ENCODE measurements at places on chromosomes 4 and X.

DNA sequence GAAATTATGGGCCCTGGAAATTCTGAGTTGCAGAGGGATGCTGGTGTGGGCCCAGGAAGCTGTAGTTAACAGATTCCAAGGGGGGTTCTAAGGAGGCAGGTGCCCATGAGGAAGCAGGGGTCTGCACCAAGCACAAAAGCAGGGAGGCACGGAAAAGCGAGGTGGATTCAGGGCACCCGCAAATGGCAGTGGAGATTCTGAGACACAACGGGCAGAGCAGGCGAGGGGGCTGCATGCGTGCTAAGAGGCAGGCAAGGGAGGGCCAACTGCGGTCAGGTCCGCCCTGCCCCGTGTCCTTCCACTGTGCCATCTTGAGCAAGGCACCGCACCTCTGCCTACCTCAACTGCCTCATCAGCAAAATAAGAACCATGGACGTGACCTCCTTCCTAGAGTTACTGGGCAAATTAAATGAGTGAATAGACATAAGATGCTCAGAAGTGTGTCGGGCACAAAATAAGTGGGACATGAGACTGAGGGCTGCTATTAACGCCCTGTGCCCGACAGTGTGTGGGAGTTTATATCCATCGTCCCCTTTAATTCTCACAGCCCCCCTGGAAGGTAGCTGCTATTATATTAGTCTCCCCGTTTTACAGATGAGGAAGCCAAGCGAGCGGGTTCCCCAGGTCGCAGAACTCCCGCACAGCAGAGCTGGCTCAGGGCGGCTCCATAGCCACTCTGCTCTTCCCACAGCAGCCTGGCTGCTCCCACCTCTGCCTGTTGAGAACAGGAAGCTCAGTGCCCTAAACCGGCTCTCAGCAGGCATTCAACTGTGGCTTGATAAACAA lies 67.6 kb downstream of the PPP2R2C start:
- no peak for DNase-seq

- no peak for DNase-seq
Observed at GRCh38 chrX:137549851-137550664, 15.9 kb upstream of the ZIC3 start.

GRCh38 chr4:142703694-142704309 lies 142.3 kb downstream of the INPP4B start:
- no peak for DNase-seq

DNA sequence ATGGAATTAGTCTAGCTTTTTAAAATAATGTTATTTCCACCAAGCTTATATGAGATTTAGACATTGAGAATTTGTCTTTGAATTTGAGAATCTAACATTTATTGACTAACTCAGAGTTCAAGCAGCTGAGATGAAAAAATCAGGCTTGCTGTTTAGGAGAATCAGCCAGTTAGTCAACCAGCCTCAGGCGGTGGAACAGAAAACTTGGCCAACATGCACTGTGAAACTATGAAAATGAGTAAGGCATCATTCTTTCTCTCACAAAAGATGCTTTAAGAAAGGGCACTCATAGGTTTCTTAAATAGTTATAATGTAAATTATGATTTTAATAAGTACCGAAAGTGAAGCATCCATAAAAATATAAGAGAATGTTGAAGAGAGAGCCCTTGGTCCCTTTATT lies 84.2 kb downstream of the NFKB1 start:
- DNase-seq, result no peak

DNA sequence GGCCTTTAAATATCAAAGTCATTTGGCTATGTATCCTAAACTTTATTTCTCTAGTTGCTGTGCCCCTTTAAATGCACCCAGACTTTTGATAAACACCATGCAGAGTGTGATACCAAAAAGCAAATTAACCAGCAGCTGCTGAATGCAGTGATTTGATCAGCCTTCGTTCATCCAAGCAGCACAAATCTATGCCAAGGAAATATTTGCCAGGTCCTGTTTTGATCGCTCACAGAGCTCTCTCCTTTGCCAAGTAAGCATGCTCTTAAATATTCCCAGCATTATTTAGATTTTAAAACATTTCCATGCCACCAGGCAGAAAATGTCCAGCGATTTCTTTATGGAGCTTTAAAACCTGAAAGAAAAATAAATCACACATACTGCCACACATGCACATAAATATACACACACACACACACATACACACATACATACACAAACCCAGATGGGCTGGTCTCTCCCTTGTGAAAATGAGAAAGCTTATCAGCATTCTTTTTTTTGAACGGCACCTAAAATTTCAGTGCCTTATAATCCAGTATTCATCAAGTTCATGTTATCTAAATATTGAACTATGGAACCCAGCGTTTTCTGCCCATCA lies 35.7 kb downstream of the BTC start:
- DNase-seq, result no peak

GRCh38 chrX:39017716-39018115 lies 216.5 kb downstream of the MID1IP1 start:
- no peak for DNase-seq

DNA sequence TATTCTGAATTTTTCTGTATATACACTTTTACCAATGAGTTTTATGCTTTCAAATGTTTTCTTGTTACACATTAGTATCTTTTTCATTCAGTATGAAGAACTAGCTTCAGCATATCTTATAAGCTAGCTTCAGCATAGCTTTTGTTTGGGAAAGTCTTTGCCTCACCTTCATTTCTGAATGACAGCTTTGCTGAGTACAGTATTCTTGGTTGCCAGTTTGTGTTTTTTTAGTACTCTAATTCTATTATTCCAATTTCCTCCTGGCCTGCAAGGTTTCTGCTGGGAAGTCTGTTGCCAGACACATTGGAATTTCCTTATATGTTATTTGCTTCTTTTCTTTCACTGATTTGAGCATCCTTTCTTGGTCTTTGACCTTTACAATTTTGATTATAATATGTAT lies 278.8 kb downstream of the SPATA18 start:
- DNase-seq, result no peak

DNA sequence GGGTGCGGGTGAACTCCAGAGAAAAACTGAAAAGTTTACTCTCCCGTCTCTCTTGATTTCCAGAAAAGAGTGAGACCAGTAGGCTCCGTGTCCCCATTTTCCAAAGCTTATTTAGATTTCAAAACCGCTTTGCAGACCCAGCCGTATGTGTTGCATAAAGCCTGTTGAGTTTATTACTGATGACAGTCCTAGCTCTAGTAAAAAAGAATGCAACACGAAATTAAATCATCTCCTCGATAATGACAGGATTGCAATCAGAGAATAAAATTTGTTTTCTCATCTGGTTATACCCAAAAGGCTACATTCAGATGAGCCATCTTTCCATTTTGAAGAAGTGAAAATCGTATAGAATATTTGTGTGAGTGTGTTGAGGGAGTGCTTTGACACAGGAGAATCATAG lies 16.1 kb upstream of the VCX3A start:
- DNase-seq, result no peak

Data from WERI-Rb-1 (cell line).